Heart right ventricle (tissue), 16 donors: ENCODE measurements at places on chromosomes 1 and 21.

DNA sequence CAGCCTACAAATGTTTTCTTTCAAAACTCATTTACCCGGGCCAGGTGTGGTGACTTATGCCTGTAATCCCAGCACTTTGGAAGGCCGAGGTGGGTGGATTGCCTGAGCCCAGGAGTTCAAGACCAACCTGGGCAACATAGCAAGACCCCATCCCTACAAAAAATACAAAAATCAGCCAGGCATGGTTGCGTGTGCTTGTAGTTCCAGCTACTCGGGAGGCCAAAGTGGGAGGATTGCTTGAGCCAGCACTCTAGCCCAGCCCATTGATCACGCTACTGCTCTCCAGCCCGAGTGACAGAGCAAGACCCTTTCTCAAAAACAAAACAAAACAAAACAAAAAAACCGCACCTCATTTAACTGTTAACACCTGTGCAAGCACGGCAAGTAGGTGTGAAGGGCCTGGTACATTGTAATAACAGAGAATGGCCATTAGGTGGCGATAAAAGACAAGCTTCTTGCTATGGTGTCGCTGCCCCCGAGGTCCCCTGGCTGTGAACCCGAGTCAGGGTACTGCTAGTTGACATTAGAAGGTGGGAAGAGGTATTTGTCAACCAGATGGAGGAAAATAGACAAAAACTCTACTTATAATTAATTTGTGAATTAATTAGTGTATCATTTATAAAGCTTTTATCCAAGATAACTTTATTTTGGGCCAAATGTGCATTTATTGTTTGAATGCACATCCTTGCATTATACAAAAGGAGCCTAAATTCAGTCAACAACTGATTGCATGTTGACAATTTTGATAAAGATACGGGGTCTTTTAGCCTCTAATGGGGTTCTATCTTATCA is 66.5 kb downstream of the SH3BGR start:
- no peak for DNase-seq

- DNase-seq, result no peak
These were observed 2.4 kb upstream of the PDXK start for GRCh38 chr21:43716376-43717165.

GRCh38 chr1:232226197-232226712 is 403.7 kb downstream of the SIPA1L2 start:
- no peak for DNase-seq

DNA sequence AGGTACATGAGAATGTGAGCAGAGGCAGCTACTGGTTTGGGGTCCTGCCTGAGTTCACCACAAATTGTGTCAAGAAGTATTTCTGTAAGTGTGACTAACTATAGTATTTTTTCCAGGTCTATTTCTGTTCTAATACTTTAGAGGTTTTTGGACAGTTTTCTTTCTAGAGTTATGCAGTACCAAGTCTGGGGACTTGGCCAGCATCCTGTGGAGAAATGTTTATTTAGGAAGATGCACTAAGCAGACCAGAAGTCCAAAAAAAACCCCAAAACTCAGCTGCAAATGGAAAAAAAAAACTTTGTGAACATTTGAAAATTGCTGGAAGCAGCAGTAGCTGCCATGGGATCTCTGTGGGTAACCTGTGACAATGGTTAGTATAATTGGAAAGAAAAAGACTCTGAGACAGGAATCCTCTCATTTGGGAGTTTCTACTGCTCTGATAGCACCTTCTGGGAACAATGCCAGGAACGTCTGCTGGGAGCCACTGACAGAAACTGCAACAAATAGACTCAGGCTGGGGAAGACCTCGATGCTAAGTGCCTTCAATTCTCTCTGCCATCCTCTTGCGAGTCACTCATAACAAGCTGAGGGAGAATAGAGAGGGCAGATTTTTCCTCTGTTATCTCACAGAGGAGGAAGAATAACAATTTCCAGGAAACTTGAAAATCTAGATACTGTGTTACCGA is 37.6 kb downstream of the OR10R2 start:
- DNase-seq, result no peak

GRCh38 chr1:240350910-240351331 is 259.2 kb downstream of the FMN2 start:
- DNase-seq, result no peak
